ENCODE measurements at places on chromosomes 16 and 17.

- no peak for DNase-seq
- H3K4me1 ChIP-seq: peaks cover 6% of the 10 kb centered on the region
- H3K27me3 ChIP-seq: no peaks in the 10 kb centered on the region
- no peak overlapping the region for H3K4me3 ChIP-seq
- H3K36me3 ChIP-seq: no peaks in the 10 kb centered on the region
- H3K27ac ChIP-seq: no peak overlapping the region
Observed at GRCh38 chr17:61361084-61361483, 38.6 kb upstream of the TBX2 start.

- no peaks in the 10 kb centered on the region for H3K27me3 ChIP-seq
- no peak overlapping the region for H3K27ac ChIP-seq
- no peak for DNase-seq
- no peak overlapping the region for H3K4me3 ChIP-seq
- H3K36me3 ChIP-seq: no peaks in the 10 kb centered on the region
- no peaks in the 10 kb centered on the region for H3K4me1 ChIP-seq
Observed at GRCh38 chr16:13427943-13428342, 492.0 kb upstream of the ERCC4 start.

GRCh38 chr16:88378836-88379693, 3.7 kb upstream of the ZNF469 start:
- H3K27ac ChIP-seq: no peak overlapping the region
- no peak overlapping the region for H3K4me3 ChIP-seq
- H3K36me3 ChIP-seq: no peaks in the 10 kb centered on the region
- DNase-seq: no peak
- no peaks in the 10 kb centered on the region for H3K27me3 ChIP-seq

DNA sequence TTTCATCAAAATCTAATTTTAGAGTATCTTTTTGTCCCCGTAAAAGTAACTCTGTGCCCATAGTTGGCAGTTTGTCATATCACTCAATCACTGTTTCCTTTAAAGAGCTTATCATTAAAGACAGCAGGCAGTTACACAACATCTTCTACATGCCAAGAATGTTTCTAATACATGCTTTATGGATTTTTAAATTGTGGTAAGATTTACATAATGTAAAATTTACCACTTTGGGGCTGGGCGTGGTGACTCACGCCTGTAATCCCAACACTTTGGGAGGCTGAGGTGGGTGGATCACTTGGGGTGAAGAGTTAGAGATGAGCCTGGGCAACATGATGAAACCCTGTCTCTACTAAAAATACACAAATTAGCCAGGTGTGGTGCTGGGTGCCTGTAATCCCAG, 687.2 kb downstream of the WWOX start:
- no peak overlapping the region for H3K27ac ChIP-seq
- H3K27me3 ChIP-seq: no peaks in the 10 kb centered on the region
- peaks cover 4% of the 10 kb centered on the region for H3K4me1 ChIP-seq

- H3K36me3 ChIP-seq: no peaks in the 10 kb centered on the region
- no peak for DNase-seq
- no peak overlapping the region for H3K4me3 ChIP-seq
- no peaks in the 10 kb centered on the region for H3K4me1 ChIP-seq
Observed at GRCh38 chr17:44788139-44788538, 29.4 kb downstream of the ADAM11 start.

DNA sequence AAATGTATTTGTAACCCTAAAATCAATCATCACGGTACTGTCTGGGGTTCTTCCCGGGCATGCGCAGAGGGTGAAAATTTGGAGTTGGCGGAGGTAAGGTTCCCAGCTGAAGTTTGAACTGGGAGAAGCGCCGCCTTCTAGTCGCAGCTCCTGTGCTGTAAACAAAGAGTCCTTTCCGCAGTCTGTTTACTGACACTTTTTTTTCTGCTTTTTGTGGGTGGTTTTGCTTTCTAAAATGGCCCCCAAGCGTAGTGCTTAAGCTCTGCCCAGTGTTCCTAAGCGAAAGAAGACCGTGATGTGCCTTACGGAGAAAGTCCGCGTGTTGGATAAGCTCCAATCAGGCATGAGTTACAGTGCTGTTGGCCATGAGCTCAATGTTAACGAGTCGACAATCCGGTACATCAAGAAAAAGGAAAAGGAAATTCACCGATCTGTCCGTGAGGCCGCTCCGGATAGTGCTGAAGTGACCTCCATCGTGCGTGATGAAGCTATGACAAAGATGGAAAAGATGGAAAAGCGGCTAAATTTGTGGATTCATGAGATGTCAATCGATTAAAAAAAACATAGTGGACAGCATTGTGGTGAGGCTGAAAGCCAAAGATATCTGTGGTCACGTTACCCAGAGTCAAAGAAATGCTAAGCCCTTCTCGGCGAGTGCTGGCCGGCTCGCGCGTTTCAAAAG, 570 bp upstream of the CFDP1 start:
- peak overlapping the region; percentile 94 for H3K27ac ChIP-seq
- peaks cover 24% of the 10 kb centered on the region for H3K4me1 ChIP-seq
- no peaks in the 10 kb centered on the region for H3K27me3 ChIP-seq
- no peaks in the 10 kb centered on the region for H3K36me3 ChIP-seq

DNA sequence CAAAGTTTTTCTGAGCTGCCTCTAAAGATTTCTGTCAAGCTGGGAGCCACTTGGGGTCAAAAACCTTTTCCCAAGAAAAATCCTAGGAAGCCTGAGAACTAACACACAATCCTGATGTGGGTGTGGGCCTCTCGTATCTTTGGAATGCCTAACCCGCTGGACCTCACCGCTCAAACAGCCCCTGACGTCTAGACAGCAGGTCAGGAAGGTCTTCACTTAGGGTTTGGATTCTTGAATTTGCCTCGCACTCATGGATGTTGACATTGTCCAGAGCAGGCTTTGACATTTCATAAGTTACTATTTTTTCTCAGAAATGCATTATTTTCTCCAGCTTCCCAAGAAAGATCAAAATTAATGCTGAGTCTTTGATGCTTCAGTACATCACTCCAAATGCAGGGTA, 18.9 kb downstream of the TEX2 start:
- peaks cover 23% of the 10 kb centered on the region for H3K4me1 ChIP-seq
- no peak overlapping the region for H3K4me3 ChIP-seq
- H3K27me3 ChIP-seq: no peaks in the 10 kb centered on the region

DNA sequence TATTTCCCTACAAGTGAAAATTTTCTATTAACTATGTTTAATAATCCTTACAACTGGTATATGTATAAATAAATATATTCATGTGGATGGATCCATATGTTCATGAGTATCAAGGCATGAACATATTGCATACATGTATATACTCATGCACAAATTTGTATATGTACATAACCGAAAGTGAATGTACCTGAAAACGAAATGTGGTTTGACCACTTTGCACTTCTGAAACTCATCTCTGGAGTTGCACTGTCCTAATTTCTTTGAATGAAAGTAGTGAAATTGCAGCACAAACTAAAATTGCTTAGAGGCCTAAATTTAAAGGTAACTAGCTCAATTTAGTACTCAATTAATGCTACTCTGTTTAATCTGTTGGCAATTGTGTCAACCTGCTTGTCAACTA, 27.4 kb upstream of the GNAO1 start:
- no peaks in the 10 kb centered on the region for H3K36me3 ChIP-seq
- no peak overlapping the region for H3K27ac ChIP-seq
- no peak for DNase-seq
- H3K27me3 ChIP-seq: no peaks in the 10 kb centered on the region
- H3K4me3 ChIP-seq: no peak overlapping the region

DNA sequence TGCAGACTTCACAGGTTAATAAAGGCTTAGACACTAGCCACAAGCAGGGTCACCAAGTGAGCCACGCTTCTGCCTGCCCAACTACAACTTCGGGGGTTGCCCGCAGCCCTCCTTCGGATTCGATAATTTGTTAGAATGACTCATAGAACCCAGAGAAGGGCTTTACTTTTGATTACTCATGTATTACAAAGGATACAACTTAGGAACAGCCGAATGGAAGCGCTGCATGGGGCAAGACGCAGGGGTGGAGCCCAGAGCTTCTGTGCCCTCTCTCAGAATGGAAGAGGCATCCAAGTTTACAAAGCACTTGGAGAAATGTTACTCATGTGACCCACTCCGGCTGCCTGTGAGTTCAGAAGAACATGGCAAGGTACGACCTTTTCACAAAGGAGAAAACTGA, 7.5 kb upstream of the CDH5 start:
- H3K36me3 ChIP-seq: no peaks in the 10 kb centered on the region
- no peaks in the 10 kb centered on the region for H3K27me3 ChIP-seq
- peaks cover 1% of the 10 kb centered on the region for H3K4me1 ChIP-seq
- no peak for DNase-seq

DNA sequence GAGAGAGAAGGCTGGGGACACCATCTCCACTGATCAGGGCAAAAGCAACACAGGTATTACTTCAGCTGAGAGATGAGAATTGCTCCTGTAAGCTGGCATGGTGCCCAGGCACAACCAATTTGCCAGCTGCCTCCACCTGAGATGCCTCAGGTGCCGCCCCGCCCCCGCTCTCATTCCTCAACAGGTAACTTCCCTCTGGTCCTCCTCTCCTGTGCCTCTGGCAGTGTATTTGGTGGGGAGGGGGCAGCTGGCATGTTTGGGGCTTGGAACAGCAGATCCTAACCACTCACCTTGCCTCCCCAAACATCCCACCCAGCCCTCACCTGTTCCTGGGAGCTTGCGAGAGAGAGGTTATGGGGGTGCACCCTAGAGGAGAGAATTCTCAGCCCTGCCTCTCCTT, 2.9 kb upstream of the SRCIN1 start:
- no peak overlapping the region for H3K4me3 ChIP-seq
- no peak overlapping the region for H3K27ac ChIP-seq
- DNase-seq: no peak
- H3K27me3 ChIP-seq: peaks cover 16% of the 10 kb centered on the region

GRCh38 chr16:78303946-78304345, 204.5 kb downstream of the WWOX start:
- H3K4me3 ChIP-seq: no peak overlapping the region
- no peaks in the 10 kb centered on the region for H3K27me3 ChIP-seq
- H3K27ac ChIP-seq: no peak overlapping the region
- no peaks in the 10 kb centered on the region for H3K4me1 ChIP-seq
- no peaks in the 10 kb centered on the region for H3K36me3 ChIP-seq

DNA sequence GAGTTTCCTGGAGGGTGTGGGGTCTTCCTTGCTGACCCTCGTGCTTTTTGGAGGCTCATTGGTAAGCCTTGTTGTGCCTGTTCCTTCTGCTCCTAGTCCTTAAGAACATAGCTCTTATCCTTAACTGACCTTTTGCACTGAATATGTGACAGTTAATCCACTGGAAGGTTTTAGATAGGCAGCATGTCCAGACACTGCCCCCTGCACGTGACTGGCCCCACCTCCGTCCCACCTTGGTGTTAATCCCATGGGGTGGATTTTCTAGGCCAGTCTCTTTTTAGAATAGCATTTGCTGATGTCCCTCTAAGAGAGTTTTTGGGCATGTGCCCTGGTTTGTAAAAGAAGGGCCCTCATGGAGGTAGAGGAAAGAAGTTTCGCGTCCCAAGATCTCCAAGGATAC, 58.3 kb downstream of the RBFOX1 start:
- DNase-seq: no peak
- no peaks in the 10 kb centered on the region for H3K27me3 ChIP-seq
- no peak overlapping the region for H3K27ac ChIP-seq

DNA sequence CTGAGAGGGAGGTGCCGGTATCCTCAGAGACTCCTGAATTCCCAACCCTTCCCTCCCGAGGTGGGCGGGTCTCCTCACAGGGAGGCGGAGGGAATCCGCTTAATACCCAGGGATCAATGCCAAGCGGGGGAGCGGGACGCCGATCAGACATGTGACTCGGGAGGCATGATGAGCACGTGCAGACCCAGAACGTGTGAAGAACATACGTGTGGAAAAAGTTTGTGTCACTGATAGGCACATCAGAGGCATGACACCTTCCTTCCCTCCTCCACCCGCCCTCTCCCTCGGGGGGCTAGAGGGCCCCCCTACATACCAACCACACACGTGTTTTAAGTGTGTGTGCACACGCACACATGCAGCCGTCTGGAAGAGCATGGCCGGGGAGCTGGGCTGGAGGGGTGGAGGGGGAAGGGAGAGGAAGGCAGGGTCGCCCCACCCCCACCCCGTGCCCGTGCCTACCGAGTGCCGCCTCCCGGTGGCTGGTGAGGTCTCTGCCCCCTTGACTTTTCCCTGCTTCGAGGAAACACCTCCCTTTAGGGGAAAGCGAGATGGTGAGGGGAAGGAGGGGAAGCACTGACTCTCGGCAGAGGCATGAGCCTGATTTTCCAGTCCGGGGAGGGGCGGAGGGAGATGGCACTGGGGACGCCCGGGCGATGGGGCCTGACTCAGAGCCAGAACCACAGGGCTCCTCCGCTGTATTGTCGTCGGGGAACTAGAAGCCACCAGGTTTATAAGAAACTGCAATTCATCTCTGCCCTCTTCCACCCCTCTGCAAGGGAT, 12.1 kb upstream of the TBX21 start:
- DNase-seq: no peak
- H3K36me3 ChIP-seq: no peaks in the 10 kb centered on the region
- H3K4me3 ChIP-seq: no peak overlapping the region
- H3K27ac ChIP-seq: no peak overlapping the region

GRCh38 chr16:89910717-89911354, 7.8 kb upstream of the MC1R start:
- H3K36me3 ChIP-seq: no peaks in the 10 kb centered on the region
- H3K4me3 ChIP-seq: no peak overlapping the region
- H3K27me3 ChIP-seq: no peaks in the 10 kb centered on the region
- peaks cover 7% of the 10 kb centered on the region for H3K4me1 ChIP-seq
- no peak for DNase-seq

GRCh38 chr17:61380836-61381525, 18.7 kb upstream of the TBX2 start:
- DNase-seq: no peak
- no peaks in the 10 kb centered on the region for H3K4me1 ChIP-seq
- no peaks in the 10 kb centered on the region for H3K36me3 ChIP-seq

DNA sequence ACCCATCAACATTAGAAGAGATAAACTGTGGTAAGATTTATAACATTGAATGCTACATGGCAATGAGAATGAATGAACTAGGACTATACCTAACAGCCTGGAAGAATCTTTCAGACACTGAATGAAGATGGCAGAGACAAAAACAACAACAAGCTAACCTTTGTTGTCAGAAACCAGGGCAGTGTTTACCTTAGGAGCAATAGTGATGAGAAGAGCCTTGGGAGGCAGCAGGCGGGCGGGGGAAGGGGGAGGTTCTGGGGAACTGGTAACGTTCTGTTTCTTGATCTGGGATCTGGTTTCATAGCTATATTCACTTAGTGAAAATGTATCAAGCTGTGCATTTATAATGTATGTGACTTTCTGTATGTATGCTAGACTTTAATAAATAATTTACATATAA, 139.0 kb upstream of the TNRC6C start:
- H3K27me3 ChIP-seq: no peaks in the 10 kb centered on the region
- no peak overlapping the region for H3K4me3 ChIP-seq
- H3K4me1 ChIP-seq: peaks cover 19% of the 10 kb centered on the region
- H3K36me3 ChIP-seq: no peaks in the 10 kb centered on the region
- DNase-seq: no peak

- H3K4me1 ChIP-seq: no peaks in the 10 kb centered on the region
- no peak overlapping the region for H3K4me3 ChIP-seq
- H3K36me3 ChIP-seq: no peaks in the 10 kb centered on the region
Observed at GRCh38 chr17:66423056-66423955, 120.9 kb downstream of the PRKCA start.

DNA sequence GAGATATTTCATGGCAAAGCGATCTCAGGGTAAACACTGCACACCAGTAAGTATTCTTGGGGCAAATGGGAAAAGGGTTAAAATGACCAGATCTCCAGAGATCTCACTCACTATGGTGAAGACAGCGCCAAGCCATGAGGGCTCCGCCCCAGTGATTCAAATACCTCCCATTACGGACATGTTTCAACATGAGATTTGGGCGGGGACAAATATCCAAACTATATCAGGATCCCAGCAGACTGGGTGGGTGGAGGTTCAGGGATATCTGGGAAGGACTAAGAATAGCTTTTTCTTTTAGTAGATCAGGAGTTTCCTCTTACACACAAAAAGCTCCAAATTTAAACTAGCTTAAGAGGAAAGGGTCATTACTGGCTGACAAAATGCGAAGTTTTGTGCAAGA, 181.7 kb downstream of the WWOX start:
- H3K27me3 ChIP-seq: no peaks in the 10 kb centered on the region
- H3K4me1 ChIP-seq: no peaks in the 10 kb centered on the region
- H3K27ac ChIP-seq: no peak overlapping the region
